NCI-H345 (cell line): ENCODE measurements at places on chromosomes 7 and 10.

DNA sequence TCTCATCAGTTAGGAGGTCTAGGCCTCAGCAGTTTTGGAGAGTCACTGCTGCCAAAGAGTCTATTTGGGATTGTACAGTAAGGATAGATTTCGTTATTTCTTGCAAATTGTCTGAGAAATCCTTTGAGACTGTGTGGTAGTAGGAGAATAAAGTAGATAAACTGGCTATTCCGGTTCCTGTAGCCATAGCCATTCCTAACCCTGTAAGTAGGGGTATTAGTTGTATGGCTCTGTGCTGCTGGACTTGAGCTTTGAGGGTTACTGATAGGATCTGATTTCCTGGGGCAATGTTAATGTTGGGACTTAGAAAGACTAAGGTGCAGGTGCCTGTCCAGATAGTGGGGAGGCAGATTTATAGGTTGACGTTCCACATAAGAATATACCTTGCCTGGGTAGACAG is 36.1 kb upstream of the ZNF138 start:
- DNase-seq = no peak

DNA sequence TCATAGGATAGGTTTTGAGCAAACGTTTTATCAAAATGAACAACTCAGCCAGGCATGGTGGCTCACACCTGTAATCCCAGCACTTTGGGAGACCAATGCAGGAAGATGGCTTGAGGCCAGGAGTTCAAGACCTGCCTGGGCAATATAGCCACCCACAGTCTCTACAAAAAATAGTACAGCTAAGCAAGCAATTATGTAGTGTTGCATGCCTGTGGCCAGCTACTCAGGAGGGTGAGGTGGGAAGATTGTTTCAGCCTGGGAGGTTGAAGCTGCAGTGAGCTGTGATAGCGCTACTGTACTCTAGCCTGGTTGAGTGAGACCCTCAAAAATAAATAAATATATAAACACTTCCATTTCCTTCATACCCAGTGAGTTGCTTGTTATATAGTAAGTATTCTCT is 67.1 kb downstream of the LSMEM1 start:
- no peak for DNase-seq

DNA sequence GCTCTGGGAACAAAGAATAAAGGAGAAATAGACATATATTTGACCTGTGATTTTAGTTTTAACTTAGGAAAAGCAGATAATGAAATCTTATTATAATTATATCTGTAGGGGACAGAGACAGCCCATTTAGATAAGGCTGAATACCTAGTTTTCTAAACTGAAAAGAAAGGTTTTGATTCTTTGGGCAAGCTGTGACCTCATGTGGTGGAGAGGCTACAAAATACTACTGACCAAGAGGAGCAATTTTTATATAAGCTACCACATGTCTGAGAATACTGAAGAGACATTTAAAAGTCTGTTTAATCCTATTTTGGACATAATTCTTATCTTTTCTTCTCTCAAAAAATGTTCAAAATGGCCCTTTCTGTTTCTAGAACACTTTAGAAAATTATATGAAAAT is 271.0 kb downstream of the MTERF1 start:
- DNase-seq = no peak

- DNase-seq = no peak
Observed at GRCh38 chr7:44574287-44574872, 672 bp upstream of the DDX56 start.

DNA sequence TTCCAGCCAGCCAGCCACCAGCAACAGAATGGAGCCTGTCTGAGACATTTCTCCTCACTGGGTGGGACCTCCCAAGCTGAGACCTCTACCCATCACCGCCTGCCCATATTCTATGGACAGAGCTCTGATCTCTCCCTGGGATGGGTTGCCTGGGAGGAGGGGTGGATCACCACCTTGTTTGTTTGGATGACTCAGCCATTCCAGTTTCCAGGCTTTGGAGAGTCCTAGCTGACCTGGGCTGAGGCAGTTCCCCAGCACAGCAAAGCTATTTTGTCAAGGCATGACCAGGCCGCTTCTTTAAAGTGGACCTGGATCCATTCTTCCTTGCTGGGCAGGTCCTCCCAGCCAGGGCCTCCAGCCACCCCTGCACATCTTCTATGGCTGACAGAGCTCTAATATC is 982.3 kb downstream of the DNAJB9 start:
- DNase-seq = no peak

- no peak for DNase-seq
Observed at GRCh38 chr10:80157561-80157960, 25.0 kb downstream of the PLAC9 start.

DNA sequence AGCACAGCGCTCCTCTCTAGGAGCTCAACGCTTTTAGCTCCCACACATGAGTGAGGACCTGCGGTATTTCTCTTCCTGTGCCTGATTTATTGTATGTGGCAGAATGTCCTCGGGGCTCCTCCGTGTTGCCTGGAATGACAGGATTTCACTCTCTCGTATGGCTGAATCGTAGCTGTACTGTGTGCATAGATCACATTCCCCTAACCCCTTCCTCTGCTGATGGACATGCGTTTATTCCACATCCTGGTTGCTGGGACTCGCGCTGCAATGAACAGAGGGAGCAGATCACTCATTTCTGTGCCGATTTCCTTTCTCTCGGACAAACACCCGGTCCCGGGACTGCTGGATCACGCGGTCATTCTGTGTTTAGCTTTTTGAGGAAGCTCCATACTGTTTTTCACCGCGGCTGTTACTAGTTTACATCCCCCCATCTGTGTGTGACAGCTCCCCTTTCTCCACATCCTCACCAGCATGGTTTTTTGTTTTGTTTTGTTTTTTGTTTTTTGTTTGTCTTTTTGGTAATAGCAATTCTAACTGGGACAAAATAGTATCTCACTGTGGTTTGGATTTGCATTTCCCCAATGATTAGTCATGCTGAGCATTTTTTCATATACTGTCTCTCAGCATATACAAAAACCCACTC is 76.3 kb downstream of the FOXL3 start:
- DNase-seq = no peak

DNA sequence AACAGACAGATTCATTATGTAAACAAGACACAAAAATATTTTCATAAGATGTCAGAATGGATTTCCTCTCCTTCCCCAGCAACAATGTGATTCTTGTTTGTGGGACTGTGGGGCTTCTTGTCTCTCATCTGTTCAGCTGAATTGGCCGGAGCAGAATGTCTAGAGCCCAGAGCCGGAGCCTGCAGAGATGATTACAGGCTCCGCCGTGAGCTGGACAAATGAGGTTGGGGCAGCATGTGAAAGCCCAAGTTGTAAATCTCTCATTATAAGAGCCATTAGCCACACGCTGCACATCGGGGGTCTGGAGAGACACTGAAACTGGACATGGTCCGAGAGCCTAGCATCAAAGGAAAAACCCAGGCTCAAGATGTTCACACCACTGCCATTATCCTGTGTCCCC is 137.0 kb upstream of the ADAM12 start:
- DNase-seq = no peak

DNA sequence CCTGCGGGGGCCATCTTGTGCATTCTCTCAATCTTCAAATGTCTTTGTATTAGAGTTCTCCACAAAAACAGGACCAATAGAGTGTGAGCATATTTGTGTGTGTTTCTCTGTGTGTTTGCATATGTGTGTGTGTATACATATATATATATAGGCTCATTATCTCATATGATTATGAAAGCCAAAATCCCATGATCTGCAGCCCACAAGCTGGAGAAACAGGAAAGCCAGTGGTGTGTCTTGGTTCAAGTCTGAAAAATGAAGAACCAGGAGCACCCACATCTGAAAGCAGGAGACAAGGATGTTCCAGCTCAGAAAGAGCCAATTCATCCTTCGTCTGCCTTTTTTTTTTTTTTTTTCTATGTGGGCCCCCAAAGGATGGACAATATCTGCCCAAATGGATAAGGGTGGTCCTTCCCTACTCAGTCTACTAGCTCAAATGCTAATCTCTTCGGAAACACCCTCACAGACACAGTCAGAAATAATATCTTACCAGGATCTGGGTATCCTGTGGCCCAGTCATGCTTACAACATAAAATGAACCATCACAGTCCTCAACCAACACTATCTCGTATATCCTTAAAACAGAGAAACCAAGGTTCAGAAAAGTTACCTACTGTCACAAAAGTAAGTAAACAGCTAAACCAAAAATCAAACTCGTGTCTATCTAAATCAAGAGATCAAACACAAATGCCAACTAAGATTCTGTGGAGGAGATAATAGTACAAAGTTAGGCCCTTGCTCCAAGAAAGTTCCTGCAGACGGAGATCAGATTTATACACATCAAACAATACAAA is 141.9 kb downstream of the JMJD1C start:
- no peak for DNase-seq

DNA sequence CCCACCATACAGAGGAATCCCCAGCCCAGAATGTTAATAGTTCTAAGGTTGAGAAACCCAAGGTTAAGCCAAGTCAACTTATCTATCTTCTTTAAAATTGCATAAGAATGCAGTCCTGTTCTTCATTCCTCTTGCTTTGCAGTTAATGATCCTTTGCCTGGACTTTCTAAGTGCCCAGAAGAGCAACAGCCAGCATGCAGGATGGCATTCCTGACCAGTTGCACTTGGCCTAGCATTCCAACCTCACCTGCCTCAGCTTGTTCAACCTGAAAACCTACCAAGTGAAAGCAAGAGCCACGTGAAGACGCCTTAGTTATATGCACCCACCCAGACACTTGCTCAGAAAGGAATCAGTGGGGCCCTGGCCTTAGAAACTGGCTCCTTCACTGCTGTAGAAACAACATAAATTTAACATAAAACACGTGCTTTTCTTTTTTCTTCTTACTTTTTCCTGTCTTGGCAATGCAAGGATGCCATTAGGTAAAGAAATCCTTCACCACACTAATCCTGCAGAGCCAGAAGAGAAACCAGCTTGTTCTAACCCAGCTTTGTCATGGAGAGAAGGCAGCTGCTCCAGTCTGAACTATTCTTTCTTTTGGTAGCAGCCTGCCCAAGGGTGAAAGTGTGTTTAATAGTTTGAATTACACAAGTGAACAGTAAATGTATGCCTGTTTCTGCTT is 25.0 kb downstream of the EGFR start:
- no peak for DNase-seq

- DNase-seq = no peak
Observed at GRCh38 chr10:86177537-86178155, 188.9 kb downstream of the GRID1 start.

DNA sequence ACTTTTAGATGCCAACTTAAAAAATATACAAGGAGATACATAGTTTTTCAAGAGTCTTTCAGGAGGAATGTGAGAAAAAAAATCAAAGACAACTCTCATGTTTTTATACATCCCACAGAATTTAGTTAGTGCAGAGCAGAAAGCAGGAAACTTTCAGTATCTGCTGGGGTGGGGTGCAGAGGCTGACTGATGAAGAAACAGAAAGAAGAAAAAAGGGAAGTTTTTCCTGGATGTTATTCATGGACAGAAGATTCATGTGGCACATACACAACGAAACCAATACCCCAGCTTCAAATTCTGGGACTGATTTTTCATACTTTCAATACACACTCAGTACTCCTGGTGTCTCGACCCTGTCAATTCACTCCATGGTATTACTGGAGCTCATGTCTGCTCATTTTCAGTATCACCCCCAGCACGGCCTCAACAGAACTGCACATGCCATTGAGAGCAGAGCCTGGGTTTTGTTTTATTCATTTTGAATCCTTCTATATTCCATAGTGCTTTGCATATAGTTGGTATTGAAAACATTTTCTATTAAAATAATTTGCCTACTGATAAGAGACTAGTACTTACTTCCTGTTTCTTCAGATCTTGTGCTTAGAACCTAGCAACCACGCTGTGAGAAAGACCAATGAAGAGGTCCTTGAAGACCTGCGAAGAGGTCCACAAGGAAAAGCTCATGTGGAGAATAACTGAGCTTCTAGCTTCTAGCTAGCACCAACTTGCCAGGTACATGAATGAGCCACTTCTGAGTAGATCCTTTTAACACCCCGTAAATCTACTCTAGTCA is 49.0 kb downstream of the NDUFB2 start:
- DNase-seq = no peak

- no peak for DNase-seq
Observed at GRCh38 chr7:95550546-95550945, 45.8 kb downstream of the PDK4 start.

GRCh38 chr7:101294039-101294831 is 27.4 kb downstream of the IFT22 start:
- no peak for DNase-seq

DNA sequence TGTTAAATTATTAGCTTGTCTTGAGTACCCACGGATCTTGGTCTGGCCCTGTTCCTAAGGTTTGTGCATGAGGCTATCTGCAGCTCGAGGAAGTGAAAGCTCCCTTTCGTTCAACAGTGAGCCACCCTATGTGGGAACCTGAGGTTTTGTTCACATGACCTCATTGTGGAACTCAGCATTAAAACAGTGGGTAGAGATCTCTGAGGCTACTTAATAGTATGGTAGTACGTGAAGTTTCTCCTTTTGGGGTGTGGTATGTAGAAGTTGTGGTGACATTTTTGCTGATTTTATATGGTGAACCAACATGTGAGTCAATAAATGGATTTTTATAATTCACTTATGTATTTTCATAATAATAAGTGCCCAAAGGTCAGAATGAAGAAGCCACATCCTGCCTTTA is 252.7 kb upstream of the FERD3L start:
- no peak for DNase-seq

DNA sequence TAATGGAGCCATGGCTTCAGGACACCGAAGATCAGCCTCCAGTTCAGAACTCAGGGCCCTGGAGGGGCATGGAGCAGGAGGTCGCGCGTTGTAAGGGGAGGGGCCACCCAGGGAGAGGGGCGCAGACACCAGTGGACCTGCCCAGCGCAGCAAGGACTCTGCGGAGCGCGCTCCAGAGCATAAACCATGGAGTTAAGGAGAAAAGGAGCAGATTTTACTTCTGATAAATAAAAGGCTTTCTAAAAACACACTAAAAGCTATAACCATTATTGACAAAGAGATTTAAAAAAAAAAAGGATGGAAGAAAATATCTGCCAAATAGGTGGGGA is 10.5 kb downstream of the CALY start:
- no peak for DNase-seq

DNA sequence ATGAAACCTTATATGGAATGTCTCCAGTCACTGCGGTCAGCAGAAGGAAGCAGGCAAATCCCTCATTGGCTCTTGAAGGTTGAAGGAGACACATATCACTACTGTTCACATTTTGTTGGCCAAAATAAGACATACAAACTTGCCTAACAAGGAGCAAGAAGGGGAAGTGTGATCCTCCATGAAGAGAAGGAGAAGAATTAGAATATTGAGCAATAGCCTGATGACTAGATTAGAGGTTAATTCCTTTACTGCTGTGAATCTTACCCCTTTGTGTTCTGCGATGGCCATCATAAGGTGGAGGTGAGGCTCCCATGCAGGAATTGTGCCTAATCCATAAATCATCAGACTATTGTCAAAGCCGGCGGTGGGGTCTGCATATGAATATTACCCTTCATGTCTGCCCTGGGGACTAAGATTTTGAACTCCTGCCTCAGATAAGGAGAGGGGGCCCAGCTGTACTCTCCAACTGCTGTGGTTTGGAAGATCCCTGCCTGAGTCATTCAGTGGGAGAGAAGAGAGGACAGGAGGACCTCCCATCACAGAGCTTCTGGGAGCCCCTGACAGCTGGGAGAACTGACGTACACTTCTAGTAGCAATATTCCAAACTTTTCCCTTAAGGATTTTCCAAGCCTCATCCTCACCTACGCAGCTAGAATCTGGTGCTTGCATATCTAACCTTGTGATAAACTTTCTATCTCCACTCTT is 398.5 kb downstream of the REEP3 start:
- DNase-seq = no peak

- DNase-seq = no peak
Observed at GRCh38 chr10:108911814-108912541, 1011.3 kb downstream of the XPNPEP1 start.
